ENCODE measurements at places on chromosomes 13 and 19. TPM values are rescaled to one million over a fixed set of nuclear protein-coding genes. Genes with fewer than 3 reads are reported as not detected.

- H3K27me3 ChIP-seq, result no peaks in the 10 kb centered on the region
- no peaks in the 10 kb centered on the region for H3K4me1 ChIP-seq
- no peak overlapping the region for H3K4me3 ChIP-seq
- DNase-seq, result no peak
Observed at GRCh38 chr19:21127898-21128297, 13.9 kb upstream of the ZNF431 start.

GRCh38 chr19:16144216-16144581 is 714 bp downstream of the HSH2D start:
- DNase-seq, result no peak
- H3K36me3 ChIP-seq, result no peaks in the 10 kb centered on the region
- no peaks in the 10 kb centered on the region for H3K27me3 ChIP-seq
- H3K4me1 ChIP-seq, result no peaks in the 10 kb centered on the region
- H3K27ac ChIP-seq, result peak overlapping the region; percentile 56

DNA sequence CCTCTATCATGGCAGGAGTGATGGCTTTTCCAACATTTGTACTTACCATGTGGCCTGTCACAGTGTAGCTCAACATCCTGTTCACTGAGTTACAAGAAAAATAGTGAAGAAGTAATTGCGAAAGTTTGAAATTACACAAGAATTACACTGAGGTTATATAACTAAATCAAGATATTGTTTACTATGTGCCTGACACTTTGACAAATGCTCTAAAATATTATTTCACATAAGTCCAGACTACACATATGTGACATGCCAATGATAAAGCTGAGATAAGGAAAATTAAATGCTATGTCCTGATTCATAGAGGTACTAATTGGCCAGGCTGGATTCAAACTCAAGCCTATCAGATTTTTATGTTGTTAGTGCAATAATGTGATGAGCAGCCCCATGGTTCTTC is 451.7 kb downstream of the PCDH9 start:
- H3K27me3 ChIP-seq, result no peaks in the 10 kb centered on the region
- no peak overlapping the region for H3K27ac ChIP-seq
- no peaks in the 10 kb centered on the region for H3K4me1 ChIP-seq
- H3K4me3 ChIP-seq, result no peak overlapping the region

DNA sequence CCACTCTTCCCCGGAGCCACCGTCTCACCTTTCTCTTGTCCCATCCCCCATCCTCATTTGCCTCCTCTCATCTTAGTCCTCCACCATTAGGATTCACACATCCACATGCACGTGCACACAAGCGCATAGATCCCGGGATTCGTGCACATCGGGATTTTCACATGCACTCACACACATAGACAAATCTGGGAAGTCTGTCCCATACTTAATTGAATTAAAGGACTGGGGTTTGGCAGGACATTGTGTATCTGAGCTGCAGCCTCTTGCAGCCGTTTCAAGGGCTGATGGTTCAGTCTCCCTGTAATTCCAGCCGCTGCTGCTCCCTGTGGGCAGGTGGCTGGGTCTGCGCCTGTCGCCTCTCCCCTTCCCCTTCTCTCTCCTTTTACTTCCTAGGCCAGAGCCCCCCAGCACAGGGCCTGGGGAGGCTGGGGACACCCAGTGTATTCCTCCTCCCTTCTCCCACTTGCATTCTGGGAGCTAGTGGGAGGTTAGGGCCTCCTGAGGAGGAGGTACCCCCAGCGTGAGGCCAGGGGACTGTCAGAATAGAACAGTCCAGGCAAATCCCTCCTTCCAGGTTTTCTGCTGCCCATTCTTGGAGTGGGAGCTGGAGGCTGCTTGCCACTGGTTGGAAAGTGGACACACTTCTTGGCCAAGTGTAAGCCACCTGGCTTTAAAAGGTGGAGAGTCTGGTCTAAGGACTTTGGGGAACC is 43.6 kb downstream of the LYL1 start:
- no peak for DNase-seq
- no peaks in the 10 kb centered on the region for H3K27me3 ChIP-seq
- no peak overlapping the region for H3K4me3 ChIP-seq
- no peaks in the 10 kb centered on the region for H3K36me3 ChIP-seq
- H3K4me1 ChIP-seq, result peaks cover 78% of the 10 kb centered on the region

GRCh38 chr19:45049073-45049736 is 10.4 kb downstream of the CLASRP start:
- DNase-seq, result no peak
- H3K4me1 ChIP-seq, result peaks cover 5% of the 10 kb centered on the region
- H3K27me3 ChIP-seq, result no peaks in the 10 kb centered on the region
- no peak overlapping the region for H3K4me3 ChIP-seq
- no peaks in the 10 kb centered on the region for H3K36me3 ChIP-seq

DNA sequence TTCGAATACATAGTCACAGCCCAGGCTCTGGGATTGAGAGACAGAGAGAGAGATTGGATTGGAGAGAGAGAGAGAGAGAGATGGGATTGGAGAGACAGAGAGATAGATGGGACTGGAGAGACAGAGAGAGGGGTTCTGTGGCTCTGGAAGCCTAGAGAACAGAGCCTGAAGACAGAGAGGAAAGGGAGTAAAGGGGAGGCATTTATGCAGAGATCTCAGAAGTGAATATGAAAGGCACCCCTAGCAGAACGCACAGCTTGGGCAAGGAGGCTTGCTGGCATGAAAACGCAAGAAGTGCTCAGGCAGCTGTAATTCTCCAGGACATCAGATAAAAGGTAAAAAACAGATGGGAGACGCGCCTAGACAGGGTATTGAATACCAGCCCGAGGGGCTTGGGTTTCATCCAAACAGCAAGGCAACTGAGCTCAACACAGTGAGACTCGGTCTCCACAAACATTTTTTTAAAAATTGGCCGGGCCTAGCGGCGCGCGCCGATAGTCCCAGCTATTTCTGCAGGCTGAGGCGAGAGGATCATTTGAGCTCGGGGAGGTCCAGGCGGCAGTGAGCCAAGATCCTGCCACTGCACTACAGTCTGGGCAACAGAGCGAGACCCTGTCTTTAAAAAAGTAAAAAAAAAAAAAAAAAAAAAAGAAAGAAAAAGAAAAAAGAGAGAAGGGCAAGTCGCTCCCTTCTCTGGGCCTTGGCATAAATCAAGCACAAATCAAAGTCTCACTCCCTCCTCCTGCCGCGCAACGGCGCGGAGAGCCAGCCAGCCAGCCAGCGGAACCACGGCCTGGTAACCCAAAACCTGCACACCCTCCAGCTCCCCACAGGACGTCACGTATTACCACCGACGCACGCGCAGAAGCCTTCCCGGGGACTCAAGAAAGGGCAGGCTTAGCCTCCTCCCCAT is 774 bp upstream of the PPP2R1A start:
- peak overlapping the region; percentile 34 for H3K4me3 ChIP-seq
- peak overlapping the region; percentile 98 for H3K27ac ChIP-seq
- peaks cover 6% of the 10 kb centered on the region for H3K4me1 ChIP-seq
- no peaks in the 10 kb centered on the region for H3K36me3 ChIP-seq

GRCh38 chr13:44108331-44108858 is 228.7 kb downstream of the LACC1 start:
- H3K27me3 ChIP-seq, result no peaks in the 10 kb centered on the region
- peak; percentile 8 for DNase-seq

DNA sequence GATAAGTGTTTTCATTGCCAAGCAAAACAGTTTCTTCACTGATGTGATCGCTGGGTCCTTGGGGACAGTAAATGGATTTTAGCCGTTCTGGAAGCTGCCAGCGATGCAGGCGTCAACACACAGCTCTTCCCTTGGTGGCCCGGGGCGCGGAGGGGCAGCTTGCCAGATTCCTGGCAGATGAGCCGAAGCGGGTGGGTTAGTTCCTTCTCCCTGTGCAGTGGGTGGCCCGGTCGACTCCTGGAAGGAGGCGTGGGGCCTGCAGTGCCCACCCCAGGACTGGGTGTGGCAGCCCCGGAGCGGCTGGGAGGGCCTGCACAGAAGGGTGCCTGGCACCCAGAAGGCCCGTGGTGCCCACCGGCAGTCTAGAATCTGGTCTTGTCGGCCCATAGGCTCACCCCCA is 69.0 kb downstream of the KDM4B start:
- H3K27ac ChIP-seq, result peak overlapping the region; percentile 71
- no peaks in the 10 kb centered on the region for H3K27me3 ChIP-seq
- no peak overlapping the region for H3K4me3 ChIP-seq
- H3K36me3 ChIP-seq, result peaks cover 4% of the 10 kb centered on the region
- peaks cover 37% of the 10 kb centered on the region for H3K4me1 ChIP-seq

GRCh38 chr19:1636325-1637236 is 15.8 kb downstream of the TCF3 start:
- H3K27ac ChIP-seq, result no peak overlapping the region
- H3K4me3 ChIP-seq, result no peak overlapping the region
- H3K36me3 ChIP-seq, result no peaks in the 10 kb centered on the region
- no peak for DNase-seq
- no peaks in the 10 kb centered on the region for H3K4me1 ChIP-seq

GRCh38 chr13:25169356-25169755 is 2.7 kb downstream of the AMER2 start:
- no peak overlapping the region for H3K27ac ChIP-seq
- peaks cover 11% of the 10 kb centered on the region for H3K27me3 ChIP-seq
- no peaks in the 10 kb centered on the region for H3K36me3 ChIP-seq
- H3K4me3 ChIP-seq, result no peak overlapping the region
- no peaks in the 10 kb centered on the region for H3K4me1 ChIP-seq
- DNase-seq, result no peak

GRCh38 chr13:109646423-109646822 is 140.0 kb downstream of the IRS2 start:
- H3K4me3 ChIP-seq, result no peak overlapping the region
- H3K36me3 ChIP-seq, result no peaks in the 10 kb centered on the region
- no peak overlapping the region for H3K27ac ChIP-seq

- H3K36me3 ChIP-seq, result no peaks in the 10 kb centered on the region
- no peak overlapping the region for H3K4me3 ChIP-seq
- no peak overlapping the region for H3K27ac ChIP-seq
- DNase-seq, result no peak
- peaks cover 20% of the 10 kb centered on the region for H3K27me3 ChIP-seq
Observed at GRCh38 chr19:53994811-53995210, 3.4 kb downstream of the CACNG6 start.

- no peaks in the 10 kb centered on the region for H3K4me1 ChIP-seq
- no peaks in the 10 kb centered on the region for H3K36me3 ChIP-seq
- H3K27me3 ChIP-seq, result no peaks in the 10 kb centered on the region
- no peak overlapping the region for H3K4me3 ChIP-seq
- DNase-seq, result no peak
- H3K27ac ChIP-seq, result no peak overlapping the region
Observed at GRCh38 chr13:44030615-44031014, 150.9 kb downstream of the LACC1 start.

DNA sequence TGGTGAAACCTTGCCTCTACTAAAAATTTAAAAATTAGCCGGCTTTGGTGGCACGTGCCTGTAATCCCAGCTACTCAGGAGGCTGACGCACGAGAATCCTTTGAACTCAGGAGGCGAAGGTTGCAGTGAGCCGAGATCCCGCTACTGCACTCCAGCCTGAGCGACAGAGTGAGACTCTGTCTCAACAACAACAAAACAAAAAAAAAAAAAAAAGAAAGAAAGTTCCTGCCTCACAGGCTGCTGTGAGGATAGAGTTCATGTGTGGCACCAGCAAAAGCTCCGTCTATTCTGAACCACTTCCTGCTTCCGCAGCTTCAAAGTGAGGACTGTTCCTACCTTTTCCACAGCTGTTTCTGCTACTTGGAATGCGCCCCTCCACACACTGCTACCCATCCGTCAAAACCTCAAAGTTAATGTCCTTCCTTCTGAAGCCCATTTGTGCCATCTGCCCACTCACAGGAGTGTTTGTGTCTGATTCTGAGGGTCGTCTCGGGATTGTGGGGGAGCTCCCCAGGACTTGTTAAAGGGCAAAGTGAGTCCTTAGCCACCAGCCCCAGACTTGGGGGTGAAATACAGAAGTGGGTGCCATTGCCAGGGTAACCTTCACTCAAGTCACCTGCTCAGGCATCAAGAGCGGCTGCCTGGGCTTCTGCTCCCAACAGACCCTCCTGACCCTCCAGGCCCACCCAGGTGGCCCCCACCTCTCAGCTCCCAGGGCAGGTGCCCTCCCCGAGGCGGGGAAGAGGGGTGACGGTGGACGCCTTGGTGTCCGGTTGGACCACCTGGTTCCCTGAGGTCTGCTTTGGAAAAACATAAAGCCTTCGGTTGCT is 2.9 kb downstream of the MFSD12 start:
- DNase-seq, result no peak
- no peaks in the 10 kb centered on the region for H3K27me3 ChIP-seq
- no peak overlapping the region for H3K27ac ChIP-seq
- H3K4me1 ChIP-seq, result no peaks in the 10 kb centered on the region
- H3K4me3 ChIP-seq, result no peak overlapping the region

GRCh38 chr19:16535381-16535780 is 6.9 kb downstream of the CHERP start:
- no peak overlapping the region for H3K27ac ChIP-seq
- H3K36me3 ChIP-seq, result peaks cover 33% of the 10 kb centered on the region
- H3K4me1 ChIP-seq, result peaks cover 4% of the 10 kb centered on the region
- no peaks in the 10 kb centered on the region for H3K27me3 ChIP-seq

- no peak for DNase-seq
- H3K36me3 ChIP-seq, result no peaks in the 10 kb centered on the region
- no peak overlapping the region for H3K4me3 ChIP-seq
- no peaks in the 10 kb centered on the region for H3K4me1 ChIP-seq
- H3K27me3 ChIP-seq, result no peaks in the 10 kb centered on the region
Observed at GRCh38 chr19:7303470-7303869, 9.3 kb upstream of the INSR start.

DNA sequence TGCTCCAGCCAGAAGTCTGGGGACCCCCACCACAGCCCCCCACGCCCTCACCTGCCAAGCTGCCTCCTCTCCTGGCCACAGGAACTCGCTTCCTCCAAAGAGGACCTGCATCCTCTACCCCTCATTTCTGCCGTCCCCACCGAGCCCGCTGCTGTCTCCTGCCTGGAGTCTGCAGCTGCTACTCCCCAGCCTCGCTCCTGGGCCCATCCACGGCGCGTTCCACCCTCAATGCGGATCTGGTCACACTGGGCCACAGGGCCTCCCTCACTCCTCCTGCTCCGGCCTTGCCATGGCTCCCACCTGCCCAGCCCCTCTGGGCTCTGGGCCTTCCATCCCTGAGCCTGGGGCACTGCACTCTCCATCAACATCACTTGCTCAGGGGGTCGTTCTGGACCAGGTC is 4.3 kb downstream of the BTBD2 start:
- no peaks in the 10 kb centered on the region for H3K27me3 ChIP-seq
- H3K36me3 ChIP-seq, result no peaks in the 10 kb centered on the region
- no peak for DNase-seq
- no peak overlapping the region for H3K4me3 ChIP-seq
- H3K27ac ChIP-seq, result no peak overlapping the region

Gene IRS2
- total RNA-seq, result 54.8 TPM

Gene OR7A5
- total RNA-seq, result 0.57 TPM

Gene CYP2A13
- total RNA-seq, result not detected

Gene IGFL2
- total RNA-seq, result not detected

Gene ZNF878
- total RNA-seq, result not detected

Gene NKG7
- 1.8 TPM for total RNA-seq

Gene S1PR2
- total RNA-seq, result 4.5 TPM

Gene PPP1R13L
- total RNA-seq, result 56.1 TPM

Gene FCGBP
- 42.4 TPM for total RNA-seq

Gene SPACA4
- 0.32 TPM for total RNA-seq

Gene PCP2
- total RNA-seq, result 1.8 TPM
